ENCODE measurements at places on chromosomes 3 and 15.

GRCh38 chr3:197549261-197549885 lies 6.4 kb downstream of the BDH1 start:
- no peak for DNase-seq

- DNase-seq: no peak
These were observed 479.8 kb downstream of the NAALADL2 start for GRCh38 chr3:175338775-175339535.

DNA sequence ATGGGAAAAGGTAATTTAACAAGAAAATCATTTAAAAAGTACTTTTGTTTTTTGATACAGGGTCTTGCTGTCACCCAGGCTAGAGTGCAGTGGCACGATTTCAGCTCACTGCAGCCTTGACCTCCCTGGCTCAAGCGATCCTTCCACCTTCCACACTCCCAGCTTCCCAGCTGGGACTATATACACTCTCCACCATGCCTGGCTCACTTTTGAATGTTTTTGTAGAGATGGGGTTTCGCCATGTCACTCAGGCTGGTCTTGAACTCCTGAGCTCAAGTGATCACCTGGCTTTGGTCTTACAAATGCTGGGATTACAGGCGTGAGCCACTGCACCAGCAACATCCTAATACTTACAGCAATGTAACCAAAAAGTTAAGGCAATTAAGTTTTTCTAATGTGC lies 3.5 kb upstream of the ZBTB11 start:
- DNase-seq: no peak

GRCh38 chr3:146117406-146118285 lies 43.3 kb downstream of the PLOD2 start:
- no peak for DNase-seq

GRCh38 chr3:49712631-49713317 lies 6.7 kb downstream of the AMIGO3 start:
- DNase-seq: no peak

Measured in activated CD4-positive, alpha-beta T cell treated with anti-CD3 and anti-CD28 coated beads for 4 hours (primary cell).